ENCODE measurements at places on chromosomes 12 and 14.
A peak's percentile ranks its signal among the peaks of the same experiment; 100 is the strongest.

GRCh38 chr14:54478636-54479215 lies 10.1 kb downstream of the GMFB start:
- DNase-seq = no peak

GRCh38 chr12:109792992-109793391 lies 40.2 kb downstream of the TRPV4 start:
- DNase-seq = no peak

- DNase-seq = no peak
Observed at GRCh38 chr12:101794574-101794973, 36.2 kb downstream of the GNPTAB start.

DNA sequence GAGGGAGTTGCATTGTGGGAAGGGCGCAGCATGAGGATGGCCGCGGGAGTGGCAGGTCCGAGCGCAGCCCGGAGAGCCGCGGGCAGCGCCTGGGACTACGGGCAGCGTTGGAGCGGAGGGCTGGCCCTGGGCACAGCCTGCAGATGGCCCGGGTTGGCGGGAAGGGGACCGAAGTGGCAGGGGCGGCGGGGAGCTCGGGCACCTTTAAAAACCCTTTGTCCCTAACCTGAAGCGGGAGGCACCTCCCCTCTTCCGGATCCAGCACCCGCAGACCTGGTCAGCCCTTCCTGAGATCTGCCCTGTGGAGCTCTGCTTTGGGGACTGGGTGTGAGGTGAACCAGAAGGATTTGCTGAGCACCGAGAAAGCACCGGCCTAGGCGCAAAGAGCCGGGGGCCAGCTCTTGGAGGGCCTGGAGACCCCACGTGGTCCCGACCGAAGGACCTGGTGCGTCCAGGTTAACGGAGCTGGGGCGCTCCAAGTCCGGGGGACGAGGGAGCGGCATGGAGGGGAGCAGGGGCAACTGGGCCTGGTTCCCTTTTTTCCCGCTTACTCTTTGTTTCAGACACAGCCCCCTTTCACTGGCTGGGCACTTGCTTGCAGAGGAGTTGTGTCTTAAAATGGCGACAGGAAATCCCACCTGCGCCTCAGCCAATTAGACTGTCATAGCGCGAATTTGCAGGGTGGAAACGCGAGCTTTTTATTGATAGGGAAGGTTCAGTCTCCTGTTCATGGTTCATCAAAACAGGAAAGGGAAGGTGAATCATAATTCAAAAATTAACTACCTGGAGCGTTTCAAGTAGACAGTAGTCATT lies 792 bp upstream of the SLC38A1 start:
- no peak for DNase-seq

- DNase-seq = no peak
Observed at GRCh38 chr12:123886931-123887582, 85.6 kb downstream of the CCDC92 start.

- DNase-seq = no peak
Observed at GRCh38 chr12:106248846-106249371, 1.1 kb upstream of the CKAP4 start.

DNA sequence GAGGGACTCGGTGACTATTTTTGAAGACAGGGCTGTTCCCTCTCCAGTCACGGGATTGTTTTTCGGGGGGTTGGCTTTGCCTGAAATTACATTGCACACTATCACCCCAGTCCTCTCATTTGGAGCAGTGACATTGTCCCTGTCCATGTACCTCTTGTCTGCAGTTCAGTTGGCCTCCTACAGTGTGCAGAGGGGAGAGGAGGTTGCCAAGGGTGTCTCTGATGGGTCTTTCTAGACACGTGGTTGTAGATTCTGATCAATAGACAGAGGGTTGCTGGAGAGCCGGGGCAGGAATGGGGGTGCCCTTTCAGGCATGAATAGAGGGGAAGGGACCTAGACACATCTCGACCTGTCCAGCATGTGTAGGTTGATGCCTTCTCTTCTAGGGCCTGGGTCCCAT lies 1.2 kb downstream of the TMEM120B start:
- no peak for DNase-seq

GRCh38 chr14:93081876-93082570 lies 33.7 kb downstream of the ITPK1 start:
- DNase-seq = no peak

DNA sequence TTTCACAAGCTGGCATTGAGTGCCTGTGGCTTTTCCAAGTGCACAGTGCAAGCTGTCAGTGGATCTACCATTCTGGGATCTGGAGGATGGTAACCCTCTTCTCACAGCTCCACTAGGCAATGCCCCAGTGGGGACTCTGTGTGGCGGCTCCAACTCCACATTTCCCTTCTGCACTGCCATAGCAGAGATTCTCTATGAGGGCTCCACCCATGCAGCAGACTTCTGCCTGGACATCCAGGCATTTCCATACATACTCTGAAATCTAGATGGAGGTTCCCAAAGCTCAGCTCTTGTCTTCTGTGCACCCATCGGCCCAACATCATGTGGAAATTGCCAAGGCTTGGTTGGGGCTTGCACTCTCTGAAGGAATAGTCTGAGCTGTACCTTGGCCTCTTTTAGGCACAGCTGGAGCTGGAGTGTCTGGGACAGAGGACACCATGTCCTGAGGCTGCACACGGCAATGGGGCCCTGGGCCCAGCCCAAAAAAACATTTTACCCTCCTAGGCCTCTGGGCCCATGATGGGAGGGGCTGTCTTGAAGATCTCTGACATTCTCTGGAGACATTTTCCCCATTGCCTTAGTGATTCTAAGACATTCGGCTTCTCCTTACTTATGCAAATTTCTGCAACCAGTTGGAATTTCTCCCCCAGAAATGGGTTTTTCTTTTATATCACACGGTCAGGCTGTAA lies 313.3 kb upstream of the SFSWAP start:
- no peak for DNase-seq

DNA sequence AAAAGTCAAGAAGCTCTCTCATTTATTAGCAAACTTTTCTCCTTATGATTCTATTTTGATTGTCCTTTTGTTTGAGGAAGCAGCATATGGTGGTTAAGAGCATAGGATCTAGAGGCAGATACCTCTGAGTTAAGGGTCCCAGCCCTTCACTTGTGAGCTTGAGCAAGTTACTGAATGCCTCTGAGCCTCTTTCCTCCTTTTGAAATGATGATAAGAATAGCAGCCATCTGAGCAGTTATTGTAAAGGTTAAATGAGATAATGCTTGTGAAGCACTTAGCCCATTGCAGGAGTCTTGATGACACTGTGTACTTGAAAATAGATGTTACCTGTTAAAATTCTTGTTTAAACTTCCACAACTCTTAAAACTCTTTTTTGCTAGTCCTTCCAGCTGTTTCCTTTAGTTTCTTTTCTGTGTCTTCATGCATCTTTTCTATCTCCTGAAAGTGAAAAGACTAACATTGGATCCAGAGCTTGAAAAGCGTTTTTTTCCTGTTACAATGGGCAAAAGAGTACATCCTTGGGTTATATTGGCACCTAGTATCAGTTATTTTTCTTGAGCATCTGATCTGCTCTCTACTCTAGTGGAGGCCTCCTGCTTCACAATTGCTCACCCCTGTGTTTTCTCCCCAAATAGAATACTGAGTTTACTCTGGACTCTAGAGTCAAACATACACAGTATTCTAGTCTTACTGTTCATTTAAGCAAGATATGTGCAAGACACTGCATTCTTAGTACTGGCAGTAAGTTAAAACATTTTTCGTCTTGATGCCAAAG lies 3.1 kb downstream of the HIF1A start:
- no peak for DNase-seq

- no peak for DNase-seq
Observed at GRCh38 chr12:12999271-12999958, 650 bp downstream of the HEBP1 start.

DNA sequence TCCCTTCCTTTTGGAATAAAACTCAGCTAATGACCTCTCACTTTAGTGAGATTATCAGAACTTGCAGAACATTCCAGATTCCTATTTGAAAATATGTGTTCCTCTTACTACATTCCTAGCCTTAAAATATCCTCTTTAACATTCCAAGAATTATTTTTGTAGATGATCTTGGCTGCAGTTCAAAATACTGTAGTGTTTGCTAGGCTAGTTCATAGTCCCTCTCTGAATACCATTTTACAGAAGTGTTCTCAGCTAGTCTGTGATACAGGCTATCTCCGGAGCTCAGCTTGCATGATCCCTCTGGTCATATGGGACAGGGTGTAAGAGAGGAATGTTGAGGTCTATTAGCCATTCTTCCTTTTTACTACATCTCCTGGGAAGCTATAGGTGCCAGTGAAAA lies 17.6 kb upstream of the GPR33 start:
- DNase-seq = no peak

DNA sequence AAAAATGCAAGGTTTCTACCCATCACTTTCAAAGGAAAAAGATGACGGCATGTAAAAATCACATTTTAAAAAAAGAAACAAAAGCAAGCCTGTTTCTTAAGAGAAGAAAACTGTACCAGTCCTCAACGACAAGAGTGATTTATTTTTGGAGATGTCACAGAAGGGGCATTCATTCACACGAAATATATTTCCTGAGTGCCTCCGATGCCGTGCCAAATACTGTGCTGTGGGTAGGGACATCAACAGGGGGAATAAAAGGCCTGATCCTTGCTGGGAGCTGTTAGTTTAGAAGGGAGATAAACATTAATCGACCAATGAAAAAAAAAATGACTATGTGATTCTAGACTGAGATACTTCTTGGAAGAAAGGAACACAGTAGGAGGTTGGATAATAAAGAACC lies 297.5 kb upstream of the SOX5 start:
- no peak for DNase-seq

GRCh38 chr12:106281056-106281782 lies 21.3 kb upstream of the TCP11L2 start:
- DNase-seq = no peak

GRCh38 chr14:69997849-69998248 lies 118.6 kb downstream of the SMOC1 start:
- peak; percentile 98 for DNase-seq

- DNase-seq = no peak
Observed at GRCh38 chr12:112822056-112822455, 30.5 kb downstream of the RPH3A start.

GRCh38 chr14:64706593-64707193 lies 2.5 kb downstream of the PLEKHG3 start:
- no peak for DNase-seq

- DNase-seq = no peak
Observed at GRCh38 chr12:116954710-116955381, 44.1 kb downstream of the FBXW8 start.

DNA sequence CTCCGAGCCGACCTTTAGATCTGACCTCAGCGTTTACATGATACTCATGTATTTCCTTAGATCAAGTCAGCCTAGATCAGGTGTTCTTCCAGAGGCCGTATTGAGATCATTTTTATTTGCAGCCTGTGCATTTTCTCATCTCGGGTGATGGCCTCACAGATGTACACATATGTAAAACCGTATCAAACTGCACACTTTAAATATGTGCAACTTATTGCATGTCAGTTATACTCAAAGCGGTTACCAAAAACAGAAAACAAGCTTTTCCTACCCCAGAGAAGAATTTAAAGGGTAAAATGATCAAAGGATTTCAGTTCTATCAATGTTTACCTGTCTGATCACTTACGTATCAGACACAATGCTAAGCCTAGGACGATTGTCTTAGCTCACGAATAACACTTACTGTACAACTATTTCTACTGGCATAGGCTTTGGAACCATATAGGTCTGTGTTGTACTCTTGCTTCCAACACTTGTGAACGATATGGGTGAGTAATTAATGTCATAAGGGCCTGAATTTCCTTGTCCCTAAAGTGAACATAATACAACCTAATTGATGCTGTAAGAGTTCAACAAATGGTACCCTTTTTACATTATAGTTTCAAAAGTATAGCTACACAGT lies 628 bp upstream of the LLPH start:
- no peak for DNase-seq

DNA sequence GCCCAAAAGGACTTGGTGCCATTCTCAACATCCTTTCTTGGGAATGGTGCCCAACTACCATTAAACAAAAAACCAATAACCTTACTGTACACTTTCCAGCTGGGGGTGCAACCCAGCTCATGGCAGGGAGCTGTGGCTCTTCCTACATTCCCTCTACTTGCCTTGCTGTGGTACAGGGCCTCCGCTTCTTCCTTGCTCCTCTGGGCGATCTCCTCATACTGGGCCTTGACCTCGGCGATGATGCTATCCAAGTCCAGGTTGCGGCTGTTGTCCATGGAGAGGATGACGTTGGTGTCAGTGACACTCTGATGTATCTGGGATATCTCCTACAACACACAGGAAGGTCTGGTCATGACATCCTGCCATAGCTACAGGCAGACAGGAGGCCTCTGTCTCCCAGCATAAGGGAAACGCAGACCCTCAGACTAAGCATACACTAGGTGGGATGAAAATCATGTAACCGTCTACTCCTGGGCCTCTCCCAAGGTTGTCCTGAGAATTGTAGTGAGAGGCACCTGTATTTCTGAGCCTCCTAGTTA lies 3.9 kb downstream of the KRT2 start:
- no peak for DNase-seq

- DNase-seq = no peak
Observed at GRCh38 chr12:100699209-100699608, 95.4 kb upstream of the ANO4 start.

DNA sequence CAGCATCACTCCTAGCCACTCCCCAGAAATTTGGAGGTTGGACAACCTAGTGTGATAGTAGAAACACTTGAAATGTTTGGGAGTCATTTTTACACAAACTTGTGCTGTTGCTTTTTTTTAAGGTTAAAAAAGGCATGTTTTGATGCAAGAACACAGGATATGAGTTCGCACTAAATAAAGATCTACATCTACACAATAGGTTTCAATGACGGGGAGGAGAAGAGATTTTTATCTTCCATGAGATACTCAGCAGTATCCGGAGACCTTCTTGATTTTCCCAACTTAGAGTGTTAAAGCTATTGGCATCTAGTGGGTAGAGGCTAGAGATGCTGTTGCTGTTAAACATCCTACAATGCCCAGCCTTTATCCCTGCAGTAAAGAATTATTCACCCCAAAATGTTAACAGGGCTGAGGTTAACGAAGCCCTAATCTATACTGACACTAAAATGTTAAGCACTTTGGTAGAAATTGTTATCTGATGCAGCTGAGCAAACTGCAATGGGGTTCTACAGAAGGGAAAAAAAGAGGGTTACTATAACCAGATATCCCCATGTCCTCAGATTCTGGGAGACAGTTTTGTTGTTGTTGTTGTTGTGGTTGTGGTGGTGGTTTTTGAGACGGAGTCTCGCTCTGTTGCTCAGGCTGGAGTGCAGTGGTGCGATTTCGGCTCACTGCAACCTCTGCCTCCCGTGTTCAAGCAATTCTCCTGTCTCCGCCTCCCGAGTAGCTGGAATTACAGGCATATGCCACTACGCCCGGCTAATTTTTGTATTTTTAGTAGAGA lies 14.0 kb upstream of the PCNX1 start:
- no peak for DNase-seq

GRCh38 chr14:85572011-85572410 lies 42.1 kb downstream of the FLRT2 start:
- DNase-seq = no peak

DNA sequence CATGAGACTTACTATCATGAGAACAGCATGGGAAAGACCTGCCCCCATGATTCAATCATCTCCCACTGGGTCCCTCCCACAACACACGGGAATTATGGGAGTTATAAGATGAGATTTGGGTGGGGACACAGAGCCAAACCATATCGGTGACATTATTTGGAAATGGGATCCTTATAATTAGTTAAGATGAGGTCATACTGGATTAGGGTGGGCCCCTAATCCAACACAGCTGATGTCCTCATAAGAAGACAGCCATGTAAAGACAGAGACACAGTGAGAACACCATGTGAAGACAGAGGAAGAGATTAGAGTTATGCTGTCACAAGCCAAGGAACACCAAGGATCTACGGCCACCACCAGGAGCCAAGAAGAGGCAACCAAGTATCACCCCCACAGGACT lies 161.7 kb downstream of the SPTSSA start:
- no peak for DNase-seq
